NCI-H187 treated with DMSO at 0.1 percent for 48 hours (cell line): ENCODE measurements at places on chromosomes 13 and 19.
A peak's percentile ranks its signal among the peaks of the same experiment; 100 is the strongest.

DNA sequence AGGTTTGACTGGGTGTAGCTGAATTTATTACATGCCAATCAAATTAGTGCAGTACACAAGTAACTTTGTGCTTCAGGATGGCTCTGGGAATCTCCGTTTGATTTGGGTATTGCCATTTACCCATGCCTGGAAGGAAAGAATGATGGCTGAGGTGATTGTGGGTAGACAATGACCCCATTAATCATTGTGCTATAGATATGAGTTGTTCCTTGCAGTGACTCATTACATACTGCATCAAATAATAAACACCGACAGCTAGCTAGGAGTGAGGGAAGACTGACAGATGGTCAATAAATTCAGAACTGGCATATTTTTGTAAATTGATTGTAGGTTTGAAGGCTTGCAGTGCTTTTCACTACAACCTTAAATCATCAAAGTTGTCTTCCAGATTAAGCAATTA lies 1069.5 kb downstream of the DIAPH3 start:
- no peak for DNase-seq

- DNase-seq = peak; percentile 68
These were observed 1.3 kb downstream of the IRF3 start for GRCh38 chr19:49664171-49665035.

DNA sequence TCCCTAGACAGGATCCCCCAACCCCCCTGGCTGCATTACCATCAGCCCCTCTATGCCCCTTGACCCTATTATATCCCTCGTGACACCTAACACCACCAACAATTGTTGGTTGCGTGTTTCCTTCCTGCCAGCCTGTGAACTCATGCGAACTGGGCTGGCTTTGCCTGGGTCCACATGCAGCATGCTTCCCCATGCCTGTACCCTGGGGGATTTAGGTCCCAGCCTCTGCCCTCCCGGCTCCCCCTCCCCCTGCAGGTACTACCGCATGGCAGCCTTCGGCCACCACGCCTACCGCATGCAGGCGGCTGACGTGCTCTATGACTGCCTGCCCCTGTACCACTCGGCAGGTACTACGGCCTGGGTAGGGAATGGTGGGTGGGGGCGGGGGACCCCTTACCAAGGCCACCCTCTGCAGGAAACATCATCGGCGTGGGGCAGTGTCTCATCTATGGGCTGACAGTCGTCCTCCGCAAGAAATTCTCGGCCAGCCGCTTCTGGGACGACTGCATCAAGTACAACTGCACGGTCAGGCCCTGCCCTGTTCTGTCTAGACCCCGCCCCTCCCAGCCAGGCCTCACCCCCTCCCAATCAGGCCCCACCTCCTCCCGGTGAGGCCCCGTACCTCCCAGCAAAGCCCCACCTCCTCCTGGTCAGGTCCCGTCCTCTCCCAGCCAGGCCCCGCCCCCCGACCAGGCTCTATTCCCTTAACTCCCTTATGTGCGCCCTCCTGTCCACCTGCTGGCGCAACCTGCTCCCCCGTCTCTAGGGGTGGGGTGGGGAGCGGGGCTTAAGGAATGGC lies 18.5 kb downstream of the SLC27A1 start:
- DNase-seq = no peak

- no peak for DNase-seq
These were observed 32.8 kb downstream of the ANKRD10 start for GRCh38 chr13:110881839-110882627.

DNA sequence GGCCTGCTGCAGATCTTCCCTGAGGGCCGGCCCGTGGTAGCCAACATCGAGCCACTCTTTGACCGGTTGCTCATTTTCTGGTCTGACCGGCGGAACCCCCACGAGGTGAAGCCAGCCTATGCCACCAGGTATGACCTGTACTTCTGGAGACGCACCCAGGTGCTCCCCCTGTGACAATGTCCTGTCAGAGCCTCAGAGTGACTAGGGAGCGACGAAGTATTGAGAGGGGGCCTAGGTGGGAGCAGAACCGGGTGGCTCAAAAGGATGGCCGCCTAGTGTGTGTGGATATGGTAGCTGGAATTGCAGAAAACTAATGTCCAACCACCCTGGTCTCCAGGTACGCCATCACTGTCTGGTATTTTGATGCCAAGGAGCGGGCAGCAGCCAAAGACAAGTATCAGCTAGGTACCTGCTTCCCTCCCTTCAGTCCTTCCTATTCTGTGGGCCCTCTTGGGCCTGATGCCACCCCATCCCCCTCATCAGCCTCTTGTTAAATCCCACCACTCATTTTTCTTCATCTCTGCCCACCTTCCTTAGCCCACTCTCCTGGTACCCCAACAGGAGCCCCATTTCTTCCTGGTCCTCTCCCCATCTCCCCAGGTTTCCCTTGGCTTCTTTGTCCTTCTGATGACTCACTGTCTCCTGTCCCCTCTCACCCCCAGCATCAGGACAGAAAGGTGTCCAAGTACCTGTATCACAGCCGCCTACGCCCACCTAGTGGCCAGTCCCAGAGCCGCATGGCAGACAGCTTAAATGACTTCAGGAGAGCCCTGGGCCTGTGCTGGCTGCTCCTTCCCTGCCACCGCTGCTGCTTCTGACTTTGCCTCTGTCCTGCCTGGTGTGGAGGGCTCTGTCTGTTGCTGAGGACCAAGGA lies 8.4 kb downstream of the EGLN2 start:
- no peak for DNase-seq

GRCh38 chr13:51618626-51619025 lies 34.4 kb downstream of the WDFY2 start:
- no peak for DNase-seq

DNA sequence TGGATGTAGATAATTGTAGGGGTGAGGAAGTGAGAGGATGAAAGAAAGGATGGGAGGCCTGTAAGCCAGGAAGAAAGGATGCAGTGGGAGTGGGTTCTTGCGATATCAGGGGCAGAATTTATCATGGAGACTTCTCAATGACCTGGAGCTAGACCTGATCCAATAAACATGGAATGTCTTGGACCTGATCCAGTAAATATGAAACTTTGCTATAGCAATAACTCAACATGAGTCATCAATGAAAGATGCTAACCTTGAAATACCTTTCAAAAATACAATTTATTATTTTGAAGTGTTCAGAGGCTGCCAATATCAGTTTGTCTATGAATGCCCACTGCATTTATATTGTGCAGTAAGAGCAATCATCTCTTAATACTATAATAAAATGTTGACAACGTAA lies 279.5 kb downstream of the POU4F1 start:
- DNase-seq = no peak

DNA sequence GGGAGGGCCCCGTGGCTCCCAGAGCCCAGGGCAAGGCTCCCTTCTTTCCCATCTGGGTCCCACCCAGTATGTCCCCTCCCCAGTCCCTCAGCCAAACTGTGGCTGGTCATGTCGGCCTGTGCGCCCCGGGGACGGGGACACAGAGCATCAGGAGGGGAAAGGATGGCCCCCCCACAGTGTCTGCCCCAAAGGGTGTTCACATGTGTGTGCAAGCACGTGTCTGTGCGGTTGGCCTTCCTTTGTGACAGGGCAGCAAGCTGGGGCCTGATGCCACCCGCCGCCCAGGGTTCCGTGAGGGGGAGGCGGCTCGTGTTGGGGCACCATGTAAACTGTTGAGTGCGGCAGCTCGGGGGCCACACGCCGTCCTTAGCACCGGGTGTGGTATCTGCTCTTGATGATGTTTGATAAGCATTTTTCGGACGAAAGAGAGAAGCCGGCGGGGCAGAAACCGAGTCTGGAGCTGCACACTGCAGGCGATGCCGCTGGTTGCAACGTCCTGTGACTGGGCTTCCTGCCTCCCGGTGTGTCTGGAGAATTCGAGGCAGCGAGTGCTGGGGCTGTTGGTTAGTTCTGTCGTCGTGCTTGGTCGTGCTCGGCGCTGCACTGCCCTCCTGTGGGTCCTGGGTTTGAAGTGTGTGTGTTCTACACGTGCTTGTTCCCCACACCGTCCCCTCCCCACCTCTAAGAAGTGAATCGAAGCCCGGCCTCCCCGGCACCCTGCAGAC lies 18.4 kb downstream of the GNA11 start:
- DNase-seq = no peak
